ENCODE measurements at places on chromosomes 16 and 17.

DNA sequence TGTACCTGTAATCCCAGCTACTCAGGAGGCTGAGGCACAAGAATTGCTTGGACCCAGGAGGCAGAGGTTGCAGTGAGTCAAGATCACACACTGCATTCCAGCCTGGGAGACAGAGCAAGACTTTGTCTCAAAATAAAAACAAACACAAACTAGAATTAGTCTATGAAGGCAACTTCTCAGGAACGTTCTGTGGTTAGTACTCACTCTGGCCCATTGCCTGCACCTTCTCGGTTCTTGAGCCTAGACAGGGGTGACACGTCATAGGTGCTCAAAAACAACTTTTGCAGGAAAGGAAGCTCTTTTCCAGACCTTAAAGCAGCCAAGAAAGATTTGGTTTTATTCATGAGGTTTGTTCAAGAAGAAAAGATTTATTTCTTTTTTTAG is 22.3 kb upstream of the CNOT1 start:
- H3K36me3 ChIP-seq, result no peaks in the 10 kb centered on the region
- H3K4me3 ChIP-seq, result no peak overlapping the region
- no peaks in the 10 kb centered on the region for H3K4me1 ChIP-seq
- no peak for DNase-seq
- no peak overlapping the region for H3K27ac ChIP-seq
- H3K27me3 ChIP-seq, result no peaks in the 10 kb centered on the region

DNA sequence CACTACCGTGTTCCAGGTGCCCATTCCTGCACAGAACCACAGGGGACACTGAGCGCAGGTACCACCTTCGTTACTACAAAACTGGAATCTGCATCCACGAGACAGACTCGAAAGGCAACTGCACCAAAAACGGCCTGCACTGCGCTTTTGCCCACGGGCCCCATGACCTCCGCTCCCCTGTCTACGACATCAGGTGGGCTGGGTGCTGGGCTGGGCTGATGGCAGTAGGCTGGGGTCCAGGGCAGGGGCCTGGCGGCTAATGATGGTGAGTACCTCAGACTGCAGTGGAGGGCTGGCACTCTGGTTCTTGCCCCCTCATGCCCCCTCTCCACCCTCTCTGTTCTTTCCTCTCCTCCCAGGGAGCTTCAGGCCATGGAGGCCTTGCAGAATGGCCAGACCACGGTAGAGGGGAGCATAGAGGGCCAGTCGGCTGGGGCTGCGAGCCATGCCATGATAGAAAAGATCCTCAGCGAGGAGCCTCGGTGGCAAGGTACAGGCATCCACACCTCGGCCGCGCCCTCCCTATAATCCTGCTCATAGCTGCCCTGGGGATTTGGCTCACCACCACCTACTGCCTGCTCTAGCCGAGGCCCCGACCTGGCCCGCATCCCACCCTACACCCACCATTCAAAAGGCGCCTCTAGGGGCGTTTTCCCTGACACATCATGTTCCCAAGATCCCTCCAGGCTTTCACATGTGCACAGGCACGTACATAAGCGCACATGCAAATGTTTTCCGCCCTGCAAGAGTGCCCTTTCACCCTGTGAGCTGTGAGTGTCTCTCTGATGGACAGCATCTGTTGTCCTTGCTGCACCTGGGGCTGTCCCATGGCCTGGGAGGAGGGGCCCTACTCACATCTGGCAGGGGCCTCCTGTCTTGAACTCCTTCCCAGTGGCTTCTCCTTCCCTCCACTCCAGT is 27.7 kb downstream of the UNK start:
- H3K27ac ChIP-seq, result no peak overlapping the region
- peak; percentile 44 for DNase-seq
- H3K36me3 ChIP-seq, result peaks cover 88% of the 10 kb centered on the region
- H3K27me3 ChIP-seq, result no peaks in the 10 kb centered on the region
- no peak overlapping the region for H3K4me3 ChIP-seq

DNA sequence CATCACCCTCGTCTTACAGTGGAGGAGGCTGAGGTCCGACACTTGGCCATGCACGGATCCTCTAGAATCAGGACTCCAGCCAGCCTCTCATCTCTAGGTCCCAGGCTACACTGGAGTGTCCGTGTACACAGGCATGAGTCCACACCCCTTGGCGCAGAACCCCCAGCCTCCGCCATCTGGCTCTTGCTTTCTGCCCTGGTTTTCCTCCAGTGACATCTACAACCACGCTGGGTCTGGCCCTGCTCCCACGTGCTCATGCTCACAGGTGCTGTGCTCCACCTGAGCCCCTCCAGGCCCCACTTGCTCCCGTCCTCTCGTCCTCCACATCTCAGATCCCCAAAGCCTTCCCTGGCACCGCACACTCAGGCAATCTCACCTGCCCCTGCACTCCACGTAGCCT is 260.8 kb downstream of the ENGASE start:
- DNase-seq, result no peak
- H3K4me1 ChIP-seq, result no peaks in the 10 kb centered on the region
- H3K27me3 ChIP-seq, result no peaks in the 10 kb centered on the region
- H3K36me3 ChIP-seq, result no peaks in the 10 kb centered on the region
- H3K27ac ChIP-seq, result no peak overlapping the region
- no peak overlapping the region for H3K4me3 ChIP-seq

GRCh38 chr17:62995377-62995885 is 29.4 kb downstream of the TANC2 start:
- no peaks in the 10 kb centered on the region for H3K36me3 ChIP-seq
- H3K27ac ChIP-seq, result no peak overlapping the region
- peaks cover 18% of the 10 kb centered on the region for H3K4me1 ChIP-seq
- no peaks in the 10 kb centered on the region for H3K27me3 ChIP-seq
- no peak for DNase-seq

- H3K4me3 ChIP-seq, result peak overlapping the region; percentile 55
- peak overlapping the region; percentile 62 for H3K27ac ChIP-seq
- peak; percentile 94 for DNase-seq
- H3K27me3 ChIP-seq, result no peaks in the 10 kb centered on the region
These were observed 14.4 kb downstream of the MIS12 start for GRCh38 chr17:5500589-5501391.

- peaks cover 47% of the 10 kb centered on the region for H3K27me3 ChIP-seq
- H3K27ac ChIP-seq, result no peak overlapping the region
- H3K4me1 ChIP-seq, result peaks cover 23% of the 10 kb centered on the region
- no peak overlapping the region for H3K4me3 ChIP-seq
These were observed 834 bp downstream of the CDH8 start for GRCh38 chr16:62035115-62036092.

DNA sequence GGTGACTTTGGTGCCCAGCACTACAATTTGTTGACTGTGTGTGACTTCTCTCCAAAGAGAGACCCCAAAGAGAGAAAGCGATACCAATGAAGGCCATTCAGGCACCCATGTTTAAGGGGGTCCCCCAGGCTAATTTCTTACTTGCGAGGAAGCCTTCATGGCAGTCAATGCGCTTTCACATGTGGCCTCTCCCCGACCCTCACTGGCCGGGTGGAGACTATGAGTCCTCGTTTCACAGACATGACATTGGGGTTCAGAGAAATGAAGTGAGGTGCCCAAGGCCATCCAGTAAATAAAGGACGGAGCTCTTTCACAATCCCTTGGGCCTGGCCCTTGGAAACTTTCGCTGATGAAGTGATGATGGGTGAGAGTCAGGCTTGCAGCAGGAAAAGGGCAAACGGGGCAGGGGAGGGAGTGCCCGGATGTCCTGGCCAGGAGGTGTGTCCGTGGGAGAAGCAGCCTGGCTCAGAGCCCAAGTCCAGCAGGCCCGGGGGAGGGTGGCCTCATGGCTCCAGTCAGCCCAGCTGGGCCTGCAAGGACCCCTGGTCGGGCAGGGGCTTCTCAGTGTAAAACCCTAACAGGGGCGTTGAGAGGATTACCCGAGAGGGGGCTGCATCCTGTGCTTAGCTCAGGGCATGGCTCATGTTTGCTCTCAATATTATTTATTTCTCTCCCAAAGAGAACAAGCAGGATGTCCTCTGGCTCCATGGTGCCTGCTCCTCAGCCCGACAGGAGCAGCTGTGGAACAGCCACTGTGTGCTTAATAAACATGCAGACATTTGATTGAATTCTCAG is 14.7 kb downstream of the TBX2 start:
- peaks cover 3% of the 10 kb centered on the region for H3K27me3 ChIP-seq
- H3K27ac ChIP-seq, result peak overlapping the region; percentile 84
- H3K4me3 ChIP-seq, result no peak overlapping the region
- peaks cover 21% of the 10 kb centered on the region for H3K4me1 ChIP-seq
- no peaks in the 10 kb centered on the region for H3K36me3 ChIP-seq

- no peaks in the 10 kb centered on the region for H3K27me3 ChIP-seq
- no peaks in the 10 kb centered on the region for H3K36me3 ChIP-seq
- no peak overlapping the region for H3K27ac ChIP-seq
- H3K4me3 ChIP-seq, result no peak overlapping the region
- no peak for DNase-seq
These were observed 35.9 kb downstream of the HSBP1 start for GRCh38 chr16:83843657-83844056.

DNA sequence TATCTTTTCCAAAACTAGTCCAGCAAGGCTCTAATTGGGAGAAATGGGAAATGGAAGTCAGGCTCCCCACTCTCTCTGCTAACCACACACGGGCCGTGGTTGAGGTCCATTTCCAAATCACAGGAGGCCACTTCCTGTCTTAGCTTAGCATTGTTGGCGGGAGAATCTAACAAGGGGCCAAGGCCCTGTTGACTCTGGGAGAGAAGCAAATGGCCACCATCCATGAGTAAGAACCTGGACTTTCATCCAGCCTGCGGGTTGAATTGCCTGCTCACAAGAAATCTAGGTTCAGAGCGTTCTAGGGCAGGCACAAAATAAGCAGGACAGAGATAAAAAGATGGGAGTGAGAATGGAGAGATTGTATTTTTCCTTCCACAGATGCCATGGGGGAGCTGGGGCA is 5.7 kb downstream of the FAM20A start:
- H3K27me3 ChIP-seq, result peaks cover 55% of the 10 kb centered on the region
- peaks cover 9% of the 10 kb centered on the region for H3K4me1 ChIP-seq
- no peaks in the 10 kb centered on the region for H3K36me3 ChIP-seq
- no peak for DNase-seq
- no peak overlapping the region for H3K4me3 ChIP-seq
- no peak overlapping the region for H3K27ac ChIP-seq

DNA sequence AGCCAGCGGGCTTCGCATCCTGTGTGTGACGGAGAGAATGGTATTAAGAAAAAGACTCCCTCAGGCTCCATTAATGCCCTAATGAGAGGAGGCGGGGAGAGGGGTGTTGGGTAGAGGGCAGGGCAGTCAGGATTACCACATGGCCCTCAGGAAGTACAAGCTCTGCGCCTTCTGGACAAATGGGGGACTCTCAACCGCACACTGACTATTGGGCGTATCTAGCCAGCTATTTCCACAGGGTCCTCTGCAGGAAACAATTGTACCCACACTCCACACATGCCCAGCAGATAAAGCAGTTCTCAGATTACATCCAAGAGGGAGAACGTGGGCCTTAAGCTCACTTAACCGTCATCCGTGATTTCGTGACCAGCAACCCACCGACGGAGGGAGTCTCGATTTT is 14.7 kb downstream of the NXN start:
- no peaks in the 10 kb centered on the region for H3K4me1 ChIP-seq
- H3K36me3 ChIP-seq, result no peaks in the 10 kb centered on the region
- H3K4me3 ChIP-seq, result no peak overlapping the region
- H3K27ac ChIP-seq, result no peak overlapping the region

GRCh38 chr16:4548124-4548523 is 8.0 kb upstream of the C16orf96 start:
- no peak overlapping the region for H3K27ac ChIP-seq
- no peaks in the 10 kb centered on the region for H3K36me3 ChIP-seq
- no peak overlapping the region for H3K4me3 ChIP-seq
- no peaks in the 10 kb centered on the region for H3K27me3 ChIP-seq

GRCh38 chr16:27824786-27825185 is 238.7 kb downstream of the GSG1L start:
- no peaks in the 10 kb centered on the region for H3K36me3 ChIP-seq
- H3K27ac ChIP-seq, result no peak overlapping the region

GRCh38 chr17:38605841-38606645 is at the start of gene SRCIN1:
TSS of gene SRCIN1 (minus strand) at chr17:38605952. CDS start at chr17:38605705, 247 bp downstream.
- no peak within 1 kb of the TSS for H3K27ac ChIP-seq
- peaks cover 35% of the 10 kb centered on the region for H3K4me1 ChIP-seq
- H3K4me3 ChIP-seq, result peak within 1 kb of the TSS; percentile 53
- no peaks in the 10 kb centered on the region for H3K36me3 ChIP-seq
- peaks cover 97% of the 10 kb centered on the region for H3K27me3 ChIP-seq

DNA sequence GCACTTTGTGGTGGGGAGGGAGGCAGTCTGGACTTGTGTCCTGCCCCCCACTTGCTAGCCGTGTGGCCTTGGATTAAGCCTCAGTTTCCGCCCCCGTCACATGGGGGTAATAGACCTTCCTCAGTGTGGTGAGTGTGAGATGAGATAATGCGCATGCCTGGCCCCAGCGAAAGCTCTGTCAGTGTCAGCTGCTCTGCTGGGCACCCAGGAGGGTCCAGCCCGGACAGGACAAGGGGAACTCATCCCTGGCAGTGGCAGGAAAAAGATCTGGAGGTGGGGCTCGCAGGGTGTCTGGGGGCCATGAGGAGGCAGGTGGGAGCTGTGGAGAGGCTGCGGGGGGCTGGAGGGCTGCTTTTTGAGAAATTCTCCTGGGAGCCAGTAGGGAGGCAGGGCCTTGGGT is 63.5 kb downstream of the SRCIN1 start:
- DNase-seq, result no peak
- no peak overlapping the region for H3K4me3 ChIP-seq
- no peaks in the 10 kb centered on the region for H3K4me1 ChIP-seq
- peaks cover 29% of the 10 kb centered on the region for H3K27me3 ChIP-seq

GRCh38 chr17:76707985-76708807 is 2.6 kb downstream of the MXRA7 start:
- peaks cover 10% of the 10 kb centered on the region for H3K36me3 ChIP-seq
- no peaks in the 10 kb centered on the region for H3K27me3 ChIP-seq
- peaks cover 12% of the 10 kb centered on the region for H3K4me1 ChIP-seq
- no peak for DNase-seq

DNA sequence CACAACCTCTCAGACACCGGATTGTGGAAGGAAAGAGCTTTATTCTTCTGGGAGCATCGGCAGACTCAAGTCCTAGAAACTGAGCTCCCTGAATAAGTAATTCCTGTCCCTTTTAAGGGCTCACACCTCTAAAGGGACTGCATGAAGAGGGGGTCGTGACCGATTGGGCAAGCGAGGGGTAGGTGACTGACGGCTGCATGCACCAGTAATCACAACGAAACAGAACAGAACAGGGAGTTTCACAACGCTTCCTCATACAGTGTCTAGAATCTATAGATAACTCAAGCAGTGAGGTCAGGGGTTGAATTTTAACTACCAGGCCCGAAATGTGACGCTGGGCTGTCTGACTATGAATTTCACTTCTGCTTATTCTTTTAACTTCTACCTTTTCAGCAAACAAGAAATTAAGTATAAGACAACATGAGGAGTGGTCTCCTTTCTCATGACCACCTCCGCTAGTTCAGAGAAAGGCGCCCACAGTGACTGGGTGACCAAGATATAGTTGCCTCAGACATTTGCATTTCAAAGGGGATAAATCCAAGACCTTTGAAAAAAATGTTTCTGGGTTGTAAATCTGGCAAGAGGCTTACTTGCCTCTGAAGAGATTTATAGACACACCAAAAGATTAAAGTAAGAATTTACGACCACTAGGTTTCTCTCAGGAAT is 88.4 kb upstream of the ATF7IP2 start:
- no peaks in the 10 kb centered on the region for H3K27me3 ChIP-seq
- no peak overlapping the region for H3K4me3 ChIP-seq
- H3K27ac ChIP-seq, result peak overlapping the region; percentile 80
- peaks cover 4% of the 10 kb centered on the region for H3K4me1 ChIP-seq

GRCh38 chr17:6948562-6948961 is 47.3 kb upstream of the ALOX12 start:
- H3K4me3 ChIP-seq, result no peak overlapping the region
- DNase-seq, result no peak
- H3K27me3 ChIP-seq, result no peaks in the 10 kb centered on the region
- H3K36me3 ChIP-seq, result no peaks in the 10 kb centered on the region

- H3K4me3 ChIP-seq, result no peak overlapping the region
- H3K4me1 ChIP-seq, result no peaks in the 10 kb centered on the region
- H3K27ac ChIP-seq, result no peak overlapping the region
- H3K27me3 ChIP-seq, result no peaks in the 10 kb centered on the region
- DNase-seq, result no peak
- no peaks in the 10 kb centered on the region for H3K36me3 ChIP-seq
These were observed 28.4 kb upstream of the ZFHX3 start for GRCh38 chr16:73076324-73076810.
